ENCODE measurements at places on chromosomes 2 and 18. TPM values are rescaled to one million over a fixed set of nuclear protein-coding genes. Genes with fewer than 3 reads are reported as not detected.

Gene RFX8
- 0.11 TPM for polyA plus RNA-seq

Gene CLEC4F
- polyA plus RNA-seq: not detected

Gene CDH2
- 65.9 TPM for polyA plus RNA-seq

Gene REG1B
- polyA plus RNA-seq: not detected

Gene BUB1
- polyA plus RNA-seq: 5.8 TPM

Gene ZSWIM2
- 0.45 TPM for polyA plus RNA-seq

DNA sequence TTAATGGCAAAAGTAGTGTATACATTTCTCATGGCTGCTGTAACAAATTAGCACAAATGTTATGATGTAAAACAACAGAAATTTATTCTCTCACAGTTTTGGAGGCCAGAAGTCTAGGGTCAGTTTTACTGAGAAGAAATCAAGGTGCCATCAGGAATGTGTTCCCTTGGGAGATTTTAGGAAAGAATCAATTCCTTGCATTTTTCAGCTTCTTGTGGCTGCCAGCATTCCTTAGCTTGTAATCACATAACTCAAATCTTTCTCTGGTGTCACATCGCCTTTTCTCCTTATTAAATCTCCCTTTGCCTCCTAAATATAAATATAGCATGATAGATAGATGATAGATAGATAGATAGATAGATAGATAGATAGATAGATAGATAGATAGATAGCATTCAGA, 307.0 kb upstream of the REG3G start:
- DNase-seq: no peak

- no peak for DNase-seq
These were observed 220.6 kb upstream of the COPS8 start for GRCh38 chr2:236865052-236865451.

DNA sequence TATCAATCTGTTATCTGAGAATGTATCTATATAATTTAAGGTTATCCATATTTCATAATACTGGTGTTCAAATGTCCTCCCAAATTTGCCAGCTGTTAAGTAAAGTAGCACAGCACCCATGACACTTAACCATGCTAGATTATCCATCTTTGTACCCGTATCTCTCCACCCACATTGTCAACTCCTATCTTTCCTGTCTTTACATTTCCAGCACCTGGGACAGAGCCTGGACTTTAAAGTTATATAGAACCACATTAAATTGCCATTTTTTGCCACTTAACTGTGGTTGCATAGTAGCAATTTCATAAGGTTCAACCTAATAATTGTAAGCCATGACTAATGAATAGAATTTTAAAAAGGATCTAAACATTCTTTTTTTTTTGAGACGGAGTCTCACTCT, 226.7 kb downstream of the NCKAP5 start:
- no peak for DNase-seq

DNA sequence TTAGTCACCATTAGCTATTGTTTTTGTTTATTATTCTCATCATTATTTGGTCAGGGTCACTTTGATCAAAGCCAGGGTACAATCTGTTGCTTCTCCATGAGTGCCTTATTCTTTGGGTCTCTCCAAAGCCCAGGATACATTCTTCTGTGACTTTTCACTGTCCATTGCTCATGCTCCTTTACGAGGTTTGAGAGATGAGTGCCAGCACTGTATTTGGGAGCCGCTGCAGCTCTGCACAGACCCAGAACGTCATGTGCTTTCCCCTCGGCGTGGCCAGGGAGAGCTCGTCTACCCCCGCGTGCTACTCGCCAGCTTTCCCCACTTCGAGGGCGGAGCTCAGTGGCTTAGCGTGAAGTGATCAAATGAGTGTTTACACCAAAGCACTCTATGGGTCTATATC, 123.7 kb downstream of the COL6A3 start:
- DNase-seq: peak; percentile 63

DNA sequence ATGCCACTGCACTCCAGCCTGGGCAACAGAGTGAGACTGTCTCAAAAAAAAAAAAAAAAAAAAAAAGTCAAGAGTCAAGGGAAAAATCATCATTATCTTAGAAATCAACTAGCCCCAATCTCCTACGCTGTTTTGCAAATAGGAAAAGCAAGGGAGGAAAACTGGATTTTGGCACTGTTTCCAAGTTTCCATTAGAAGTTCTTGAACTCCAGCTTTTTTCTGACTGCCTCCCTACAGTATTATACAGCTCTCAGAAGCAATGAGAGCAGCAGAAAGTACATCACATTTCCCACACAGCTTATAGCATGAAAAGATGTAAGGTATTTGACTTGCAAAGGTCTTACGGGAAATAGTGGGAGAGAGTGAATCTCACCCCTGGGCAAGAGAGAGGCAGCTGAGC, 127.8 kb downstream of the OSR1 start:
- no peak for DNase-seq

- DNase-seq: no peak
These were observed 57.1 kb downstream of the CAVIN2 start for GRCh38 chr2:191789796-191790195.

DNA sequence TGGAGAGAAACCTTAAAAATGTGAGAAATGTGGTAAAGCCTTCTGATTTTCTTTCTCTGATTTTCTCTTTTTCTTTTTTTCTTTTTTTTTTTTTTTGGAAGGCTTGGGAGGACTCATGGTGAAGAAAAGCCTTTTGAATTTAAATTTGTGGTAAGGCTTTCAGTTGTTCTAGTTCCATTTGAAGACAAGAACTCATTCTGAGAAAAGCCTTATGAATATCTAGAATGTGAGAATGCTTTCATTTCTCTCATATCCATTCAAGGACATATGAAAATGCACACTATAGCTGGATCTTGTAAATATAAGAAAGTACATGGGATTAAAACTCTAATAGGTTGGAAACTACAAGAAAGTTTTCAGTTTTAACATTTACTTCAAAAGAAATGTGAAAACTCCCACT, 1045.2 kb upstream of the NRXN1 start:
- no peak for DNase-seq

- no peak for DNase-seq
These were observed 42.7 kb upstream of the POLE4 start for GRCh38 chr2:74915743-74916142.
